ENCODE measurements at places on chromosomes 4 and X. TPM values are rescaled to one million over a fixed set of nuclear protein-coding genes. Genes with fewer than 3 reads are reported as not detected.
A peak's percentile ranks its signal among the peaks of the same experiment; 100 is the strongest.

- H3K27ac ChIP-seq = peak overlapping the region; percentile 95
- no peak for DNase-seq
- H3K4me1 ChIP-seq = peaks cover 45% of the 10 kb centered on the region
Measured at GRCh38 chr4:83257811-83258210, 26.8 kb downstream of the COQ2 start.

GRCh38 chrX:127764674-127765073, 287.5 kb downstream of the ACTRT1 start:
- DNase-seq = no peak
- H3K36me3 ChIP-seq = no peaks in the 10 kb centered on the region
- no peaks in the 10 kb centered on the region for H3K27me3 ChIP-seq
- H3K27ac ChIP-seq = no peak overlapping the region

- DNase-seq = no peak
- no peaks in the 10 kb centered on the region for H3K36me3 ChIP-seq
- no peak overlapping the region for H3K27ac ChIP-seq
Measured at GRCh38 chr4:175951794-175952193, 113.8 kb upstream of the WDR17 start.

- no peaks in the 10 kb centered on the region for H3K4me1 ChIP-seq
- H3K4me3 ChIP-seq = no peak overlapping the region
- no peak for DNase-seq
- H3K27me3 ChIP-seq = no peaks in the 10 kb centered on the region
Measured at GRCh38 chrX:39875834-39876628, 221.7 kb downstream of the BCOR start.

Gene F8A3
- total RNA-seq = 9.7 TPM

Gene PLXNB3
- 31.4 TPM for total RNA-seq

All from endothelial cell of umbilical vein (primary cell).